ENCODE measurements at places on chromosomes 12 and 14.

DNA sequence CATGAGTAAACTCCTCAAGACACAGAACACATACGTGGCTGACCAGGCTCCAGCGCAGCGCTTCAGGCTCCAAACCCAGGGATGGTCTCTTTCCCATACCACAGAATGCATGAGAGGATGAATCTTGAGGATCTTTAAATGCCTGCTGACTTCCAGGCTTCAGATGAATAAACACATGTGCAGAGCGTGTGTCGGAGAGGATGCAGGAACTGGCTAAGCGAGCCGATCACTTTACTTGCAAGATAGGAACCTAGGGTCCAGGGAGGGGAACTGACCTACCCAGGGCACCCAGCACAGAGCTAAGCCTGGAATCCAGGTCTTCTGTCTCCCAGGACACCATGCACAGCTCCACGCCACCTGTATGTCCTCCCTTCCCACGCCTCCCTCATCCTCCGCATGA lies 209.8 kb downstream of the BCL11B start:
- no peak for DNase-seq

- DNase-seq = no peak
These were observed 332.5 kb downstream of the MED13L start for GRCh38 chr12:115944837-115945490.

- peak; percentile 71 for DNase-seq
These were observed 822 bp upstream of the POU6F1 start for GRCh38 chr12:51218607-51219161.

GRCh38 chr12:25146686-25147085 lies 48.3 kb downstream of the DNAI7 start:
- DNase-seq = no peak

DNA sequence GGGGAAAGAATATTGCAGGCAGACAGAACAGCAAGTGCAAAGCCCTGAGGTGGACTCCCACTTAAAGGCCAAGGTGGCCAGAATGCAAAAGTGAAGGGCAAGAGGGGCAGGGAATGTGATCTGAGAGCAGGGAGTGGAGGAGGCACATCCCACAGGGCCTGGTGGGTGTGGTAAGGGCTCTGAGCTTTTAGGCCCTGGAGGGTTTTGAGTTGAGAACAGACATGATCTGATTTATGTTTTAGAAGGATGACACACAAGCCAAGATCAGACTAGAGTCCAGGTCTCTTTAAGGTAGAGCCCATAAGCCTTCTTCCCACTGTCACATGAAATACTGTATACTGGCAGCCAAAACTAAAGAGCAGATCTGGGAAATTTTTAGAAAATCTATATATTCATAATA lies 162.5 kb downstream of the SLC38A4 start:
- no peak for DNase-seq

GRCh38 chr12:67593041-67593440 lies 55.5 kb upstream of the DYRK2 start:
- no peak for DNase-seq

DNA sequence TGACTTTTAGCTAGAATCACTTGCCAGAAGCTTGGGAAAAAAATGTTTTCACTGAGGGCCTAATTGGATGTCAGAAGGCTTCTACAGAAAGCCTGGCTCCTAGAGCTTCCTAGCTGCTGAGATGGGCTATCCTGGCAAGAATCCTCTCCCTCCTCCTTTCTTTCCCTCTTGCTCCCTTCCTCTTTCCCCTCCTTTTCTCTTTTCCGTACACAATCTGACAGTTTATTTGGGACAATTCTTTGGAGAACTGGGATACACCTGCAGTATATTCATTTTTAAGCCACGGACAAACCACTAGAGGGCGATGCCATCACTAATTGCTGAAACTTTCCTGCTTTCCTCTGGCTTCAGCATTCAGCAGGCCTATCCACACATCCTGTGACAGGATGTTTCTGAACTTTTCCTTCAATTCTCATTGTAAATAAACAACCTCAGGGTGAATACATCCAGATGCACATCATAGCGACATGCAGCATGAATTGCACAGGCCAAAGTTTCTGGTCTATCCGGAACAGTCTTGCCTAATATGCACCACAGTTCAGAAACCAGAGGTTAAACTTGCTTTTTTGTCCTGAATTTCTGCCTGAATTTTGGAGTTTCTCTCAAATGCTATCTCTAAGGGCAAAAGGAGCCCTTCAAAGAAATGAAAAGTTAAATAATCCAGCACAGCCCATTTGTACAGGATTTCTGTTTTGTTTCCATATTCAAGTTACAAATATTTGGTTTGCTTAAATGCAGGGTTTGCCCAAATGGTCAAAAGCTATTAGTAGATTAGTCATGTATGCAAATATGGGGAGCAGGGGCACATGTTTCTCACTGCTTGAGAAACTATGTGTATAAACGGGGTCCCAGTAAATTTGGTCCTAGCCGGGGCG lies 142.8 kb downstream of the PAWR start:
- peak; percentile 70 for DNase-seq

DNA sequence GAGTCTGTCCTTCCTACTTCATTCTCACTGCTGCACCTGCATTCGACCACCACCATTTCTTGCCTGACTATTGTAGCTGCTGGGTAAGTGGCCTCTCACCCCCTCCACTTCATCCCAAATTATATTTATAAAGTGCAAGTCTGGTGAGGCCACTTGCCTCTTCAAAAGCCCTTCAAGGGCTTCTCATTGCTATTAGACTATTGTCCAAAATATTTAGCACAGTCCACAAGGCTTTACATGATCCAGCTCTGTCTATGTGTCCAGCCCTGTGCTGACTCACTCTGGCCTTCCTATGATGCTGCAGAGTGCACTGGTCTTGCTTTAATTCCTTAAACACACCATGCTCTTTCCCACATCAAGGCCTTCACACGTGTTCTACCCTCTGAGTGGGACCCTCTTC lies 46.0 kb downstream of the PAH start:
- DNase-seq = no peak

GRCh38 chr12:13268581-13268980 lies 72.1 kb downstream of the EMP1 start:
- DNase-seq = no peak

GRCh38 chr14:64293976-64294671 lies at the start of gene ESR2:
ESR2 (minus strand) TSS chr14:64294371; CDS start chr14:64282985, 11,386 bp downstream.
- no peak for DNase-seq

GRCh38 chr14:51006781-51007211 lies 62.5 kb upstream of the PYGL start:
- DNase-seq = peak; percentile 32

GRCh38 chr12:53807322-53807860 lies 55.6 kb upstream of the CISTR start:
- no peak for DNase-seq

DNA sequence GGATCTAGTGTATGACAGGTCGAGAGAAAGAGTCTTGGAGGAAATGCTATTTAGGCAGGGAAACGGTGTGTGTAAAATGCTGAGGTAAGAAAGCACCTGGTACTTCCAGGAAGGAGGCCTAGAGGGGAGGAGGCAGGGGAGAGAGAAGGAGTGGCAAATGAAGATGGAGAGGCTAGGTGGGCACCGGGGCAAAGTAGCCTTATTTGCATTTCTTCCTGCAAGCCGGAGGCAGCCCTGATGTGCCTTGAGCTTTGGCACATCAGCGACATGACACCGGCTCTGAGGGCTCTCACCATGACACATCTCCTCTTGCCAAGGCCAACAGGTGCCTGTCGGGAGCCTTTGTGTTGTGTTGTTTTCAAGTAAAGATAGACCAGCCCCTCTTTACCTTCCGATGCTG lies 61.6 kb downstream of the CPM start:
- DNase-seq = no peak

GRCh38 chr14:105366386-105367074 lies 31.8 kb upstream of the TEX22 start:
- no peak for DNase-seq

GRCh38 chr12:59934486-59934885 lies 338.7 kb downstream of the SLC16A7 start:
- DNase-seq = no peak

DNA sequence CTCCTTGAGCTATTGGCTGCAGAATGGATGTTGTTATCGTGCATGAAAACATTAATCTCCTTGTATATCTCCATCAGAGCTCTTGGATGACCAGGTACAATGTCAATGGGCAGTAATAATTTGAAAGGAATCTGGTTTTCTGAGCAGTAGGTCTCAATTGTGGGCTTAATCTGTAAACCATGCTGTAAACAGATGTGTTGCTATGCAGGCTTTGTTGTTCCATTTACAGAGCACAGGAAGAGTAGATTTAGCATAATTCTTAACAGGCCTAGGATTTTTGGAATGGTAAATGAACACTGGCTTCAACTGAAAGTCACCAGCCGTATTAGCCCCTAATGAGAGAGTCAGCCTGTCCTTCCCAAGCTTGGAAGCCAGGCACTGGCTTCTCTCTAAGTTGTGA lies 50.4 kb downstream of the ATG14 start:
- no peak for DNase-seq

- no peak for DNase-seq
These were observed 12.0 kb upstream of the SMIM10L1 start for GRCh38 chr12:11158885-11159444.

DNA sequence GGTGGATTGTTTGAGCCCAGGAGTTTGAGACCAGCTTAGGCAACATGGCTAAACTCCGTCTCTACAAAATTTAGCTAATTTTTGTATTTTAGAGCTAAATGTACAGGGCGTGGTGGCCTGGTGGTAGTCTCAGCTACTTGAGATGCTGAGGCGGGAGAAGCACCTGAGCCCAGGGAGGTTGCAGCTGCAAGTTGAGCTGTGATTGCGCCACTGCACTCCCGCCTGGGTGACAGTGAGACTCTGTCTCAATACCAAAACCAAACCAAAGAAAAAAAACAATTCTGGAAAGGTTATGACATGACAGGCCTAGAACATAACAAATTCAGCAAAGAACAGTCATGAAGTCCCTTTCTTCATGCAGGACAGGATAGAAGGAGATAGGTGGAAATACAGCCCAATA lies 25.7 kb downstream of the WDR89 start:
- no peak for DNase-seq

DNA sequence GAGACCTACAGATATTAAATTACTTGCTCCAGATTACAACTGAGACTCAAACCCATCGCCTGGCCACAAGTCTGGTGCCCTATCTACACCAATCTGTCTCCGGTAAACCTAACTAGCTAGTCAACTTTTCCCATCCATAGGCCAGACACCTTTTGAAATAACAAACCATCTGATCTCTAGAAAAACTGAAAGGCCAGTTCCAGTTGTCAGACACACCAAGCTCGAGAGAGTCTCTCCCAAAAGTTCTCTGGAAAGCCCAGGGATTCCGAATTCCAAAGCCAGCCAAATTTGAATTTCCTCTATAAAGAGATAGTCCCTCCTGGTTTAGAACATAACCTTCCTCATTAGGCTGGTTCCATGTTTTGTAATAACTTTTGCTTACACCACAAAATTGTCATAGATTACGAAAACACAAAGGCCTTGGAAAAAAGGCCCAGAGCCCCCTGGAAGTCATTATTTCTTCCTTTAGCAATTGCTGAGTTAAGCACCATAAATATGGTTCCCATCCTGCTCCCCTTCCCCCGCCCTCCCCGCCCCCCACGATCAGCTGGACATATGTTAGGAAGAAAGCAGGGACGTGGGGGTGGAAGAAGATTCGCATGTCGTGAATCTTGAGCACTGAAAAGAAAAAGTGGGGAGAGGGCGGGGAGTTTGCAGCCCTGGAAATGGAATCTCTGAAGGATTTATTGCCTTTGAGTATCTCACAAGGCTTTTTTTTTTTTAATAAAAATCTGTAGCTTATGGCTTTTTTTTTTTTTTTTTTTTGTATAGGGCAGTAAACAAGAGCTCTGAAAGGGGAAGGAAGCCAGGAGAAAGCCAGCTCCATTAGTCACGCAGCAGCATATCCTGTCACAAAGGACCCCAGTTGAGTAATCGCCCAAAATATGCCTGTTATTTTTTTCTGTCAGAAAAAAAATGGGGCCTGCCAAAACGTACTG lies 110.4 kb downstream of the ZFP36L1 start:
- DNase-seq = peak; percentile 99

DNA sequence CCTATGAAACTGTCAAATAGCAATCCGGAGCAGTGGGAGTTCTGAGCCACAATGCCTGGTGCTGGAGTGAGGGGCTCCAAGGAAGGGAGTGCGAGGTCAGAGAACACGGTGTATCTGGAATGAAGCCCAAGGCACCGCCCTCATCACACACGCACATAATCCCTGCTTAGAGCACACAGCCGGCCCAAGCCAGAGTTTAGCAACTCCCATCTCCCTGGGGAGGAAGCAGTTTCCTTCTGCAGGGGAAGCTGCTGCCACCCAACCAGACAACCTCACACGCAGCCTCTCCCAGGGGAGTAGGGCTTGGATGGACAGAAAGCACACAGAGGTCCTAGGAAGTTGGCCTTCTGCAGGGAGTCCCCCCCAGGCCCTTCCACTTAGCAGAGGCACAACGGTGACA lies 31.3 kb downstream of the ACTN1 start:
- no peak for DNase-seq

DNA sequence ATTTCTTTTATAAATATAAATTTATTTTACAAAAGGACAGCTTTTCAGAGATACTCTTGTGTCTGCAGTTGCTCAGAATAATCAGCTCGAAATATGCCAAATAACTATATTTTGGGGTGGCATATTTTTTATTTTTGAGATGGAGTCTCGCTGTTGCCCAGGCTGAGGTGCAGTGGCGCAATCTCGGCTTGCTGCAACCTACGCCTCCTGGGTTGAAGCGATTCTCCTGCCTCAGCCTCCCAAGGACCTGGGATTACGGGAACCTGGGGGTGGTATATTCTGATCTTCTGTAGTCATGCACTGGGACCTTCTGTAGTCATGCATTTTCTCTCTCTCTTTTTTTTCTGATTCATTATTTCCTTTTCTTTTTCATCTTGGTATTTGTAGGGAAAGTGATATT lies 135.0 kb upstream of the AMIGO2 start:
- DNase-seq = no peak

GRCh38 chr14:89851106-89851505 lies 103.4 kb downstream of the EFCAB11 start:
- DNase-seq = no peak

DNA sequence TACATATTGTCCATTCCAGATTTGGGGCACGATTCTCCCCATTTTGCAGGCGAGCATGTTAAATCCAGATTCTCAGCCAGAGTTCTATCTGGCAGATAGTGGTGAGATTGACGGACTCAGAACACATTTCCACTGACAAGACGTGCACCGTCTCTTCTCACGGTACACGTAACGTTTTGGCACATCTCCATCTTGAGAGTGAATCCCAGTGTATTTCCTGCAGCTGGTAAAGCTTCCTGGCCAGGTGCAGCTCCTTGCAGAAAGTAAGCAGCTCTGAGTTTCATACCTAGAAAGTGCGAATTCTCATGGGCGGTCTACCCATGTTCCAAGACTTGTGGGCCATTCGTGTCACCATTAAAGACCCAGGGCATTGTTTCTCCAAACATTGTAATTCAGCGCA lies 102.6 kb downstream of the TSPAN9 start:
- DNase-seq = no peak

All from RKO (cell line).